Esophagus mucosa (tissue), 1 donor: ENCODE measurements at places on chromosomes 13 and 19. TPM values are rescaled to one million over a fixed set of nuclear protein-coding genes. Genes with fewer than 3 reads are reported as not detected.
A peak's percentile ranks its signal among the peaks of the same experiment; 100 is the strongest.

Gene OLFM2
- 5.1 TPM for total RNA-seq

GRCh38 chr13:102460806-102461205 is 59.0 kb upstream of the FGF14 start:
- no peak for ATAC-seq

Gene MEIOSIN
- not detected for total RNA-seq

Gene GARIN5A
- total RNA-seq: 1.1 TPM

GRCh38 chr13:52006523-52007245 is 4.6 kb downstream of the ATP7B start:
- ATAC-seq: no peak

DNA sequence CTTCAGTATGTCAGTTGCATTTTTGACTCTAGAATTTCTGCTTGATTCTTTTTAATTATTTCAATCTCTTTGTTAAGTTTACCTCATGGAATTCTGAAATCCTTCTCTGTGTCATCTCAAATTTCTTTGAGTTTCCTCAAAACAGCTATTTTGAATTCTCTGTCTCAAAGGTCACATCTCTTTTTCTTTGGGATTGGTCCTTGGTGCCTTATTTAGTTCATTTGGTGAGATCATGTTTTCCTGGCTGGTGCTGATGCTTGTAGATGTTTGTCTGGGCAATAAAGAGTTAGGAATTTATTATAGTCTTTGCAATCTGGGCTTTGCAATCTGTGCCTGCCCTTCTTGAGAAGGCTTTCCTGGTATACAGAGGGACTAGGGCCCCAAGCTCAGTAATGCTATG is 18.5 kb upstream of the KBTBD7 start:
- no peak for ATAC-seq

Gene USF2
- 72.3 TPM for total RNA-seq

- no peak for ATAC-seq
Observed at GRCh38 chr19:32401992-32402391, 3.6 kb upstream of the DPY19L3 start.

GRCh38 chr13:109955598-109955997 is 169.2 kb upstream of the IRS2 start:
- ATAC-seq: no peak

DNA sequence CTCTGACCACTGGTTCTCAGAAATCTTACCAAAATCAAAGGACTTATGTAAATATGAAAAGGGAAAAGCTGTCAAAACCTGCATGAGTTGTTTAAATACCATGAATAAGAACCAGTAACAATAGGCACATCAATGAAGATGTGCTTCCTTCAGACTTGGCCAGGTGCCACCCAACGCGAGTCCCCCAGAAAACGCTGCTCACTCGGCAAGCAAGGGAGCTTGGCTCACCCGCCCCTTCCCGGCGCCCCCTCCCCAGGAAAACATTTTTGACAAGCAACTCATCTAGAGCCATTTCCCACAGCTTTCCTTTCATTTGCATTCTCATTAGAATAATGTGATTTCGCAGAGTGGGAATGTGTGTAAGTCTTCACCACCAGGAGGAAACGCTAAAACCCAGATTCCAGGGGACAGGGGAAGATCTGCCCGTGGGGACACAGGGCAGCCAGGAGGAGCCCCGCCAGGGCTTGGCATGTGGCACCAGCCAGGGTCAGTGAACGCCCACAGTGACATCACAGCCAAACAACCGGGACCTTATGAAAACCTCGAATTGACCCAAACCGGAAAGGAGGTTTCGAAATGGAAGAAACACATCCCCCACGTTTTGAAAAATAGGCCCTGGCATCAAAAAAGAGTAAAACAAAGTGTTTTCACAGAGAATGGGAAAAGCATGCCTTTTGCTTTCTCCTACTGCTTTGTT is 366.2 kb upstream of the TSHZ3 start:
- ATAC-seq: no peak

Gene IGFLR1
- total RNA-seq: 2.4 TPM

DNA sequence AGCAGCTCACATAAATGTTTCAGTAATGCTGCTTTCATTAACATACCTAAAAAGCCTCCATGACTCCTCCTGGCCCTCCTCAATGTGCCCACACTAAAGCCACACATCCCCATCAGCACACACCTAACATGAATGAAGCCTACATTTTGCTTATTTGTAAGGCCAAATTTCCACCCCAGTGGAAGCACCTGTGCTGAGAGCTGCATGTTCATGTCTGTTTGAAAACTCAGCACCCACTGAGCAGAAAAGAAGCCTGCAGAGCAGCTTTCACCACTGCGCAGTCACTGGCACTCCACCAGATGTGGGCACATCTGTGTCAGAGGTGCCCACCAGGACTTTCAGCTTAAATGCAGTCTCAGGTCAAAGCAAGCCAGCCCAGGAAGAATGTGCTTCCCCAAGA is 93.5 kb downstream of the FOXO1 start:
- no peak for ATAC-seq

- no peak for ATAC-seq
Observed at GRCh38 chr19:33737681-33738371, 58.8 kb upstream of the KCTD15 start.

DNA sequence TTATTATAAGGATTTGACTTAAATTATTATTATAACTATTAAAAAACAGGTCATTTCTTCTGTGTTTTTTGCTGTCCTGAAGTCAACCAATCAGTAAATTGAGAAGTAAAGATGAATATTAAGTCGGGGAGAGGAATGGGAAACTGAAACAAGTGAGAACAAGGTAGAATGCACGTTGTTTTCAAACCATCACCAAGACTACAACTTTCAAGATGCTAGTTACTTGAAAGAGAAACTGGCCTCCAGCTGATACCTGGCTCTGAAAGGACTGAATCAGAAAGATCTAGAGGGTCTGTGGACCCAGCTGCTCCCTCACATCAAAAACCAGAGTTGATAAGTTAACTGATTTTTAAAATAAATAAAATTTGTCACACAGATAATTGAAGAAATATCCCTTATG is 1301.5 kb upstream of the ATXN8OS start:
- no peak for ATAC-seq

Gene ZNF442
- 2.8 TPM for total RNA-seq

- peak; percentile 32 for ATAC-seq
Observed at GRCh38 chr19:5293612-5294378, 46.8 kb downstream of the PTPRS start.

GRCh38 chr13:99064624-99065234 is 86.9 kb upstream of the DOCK9 start:
- ATAC-seq: peak; percentile 13

DNA sequence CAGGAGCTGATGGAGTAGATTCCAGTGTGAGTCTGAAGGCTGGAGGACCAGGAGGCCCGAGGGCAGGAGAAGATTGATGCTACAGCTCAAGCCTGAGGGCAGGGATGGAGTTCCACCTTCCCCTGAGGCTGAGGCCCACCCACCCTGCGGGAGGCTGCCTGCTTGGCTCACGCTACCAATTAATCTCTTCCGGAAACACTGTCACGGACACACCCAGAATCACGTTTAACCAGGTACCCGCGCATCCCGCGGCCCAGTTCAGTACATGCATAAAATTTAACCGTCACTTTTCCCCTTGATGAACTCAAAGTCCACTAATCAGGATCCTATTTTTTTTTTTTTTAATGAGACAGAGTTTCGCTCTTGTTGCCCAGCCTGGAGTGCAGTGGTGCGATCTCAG is 5.2 kb upstream of the ZNF628 start:
- ATAC-seq: no peak

DNA sequence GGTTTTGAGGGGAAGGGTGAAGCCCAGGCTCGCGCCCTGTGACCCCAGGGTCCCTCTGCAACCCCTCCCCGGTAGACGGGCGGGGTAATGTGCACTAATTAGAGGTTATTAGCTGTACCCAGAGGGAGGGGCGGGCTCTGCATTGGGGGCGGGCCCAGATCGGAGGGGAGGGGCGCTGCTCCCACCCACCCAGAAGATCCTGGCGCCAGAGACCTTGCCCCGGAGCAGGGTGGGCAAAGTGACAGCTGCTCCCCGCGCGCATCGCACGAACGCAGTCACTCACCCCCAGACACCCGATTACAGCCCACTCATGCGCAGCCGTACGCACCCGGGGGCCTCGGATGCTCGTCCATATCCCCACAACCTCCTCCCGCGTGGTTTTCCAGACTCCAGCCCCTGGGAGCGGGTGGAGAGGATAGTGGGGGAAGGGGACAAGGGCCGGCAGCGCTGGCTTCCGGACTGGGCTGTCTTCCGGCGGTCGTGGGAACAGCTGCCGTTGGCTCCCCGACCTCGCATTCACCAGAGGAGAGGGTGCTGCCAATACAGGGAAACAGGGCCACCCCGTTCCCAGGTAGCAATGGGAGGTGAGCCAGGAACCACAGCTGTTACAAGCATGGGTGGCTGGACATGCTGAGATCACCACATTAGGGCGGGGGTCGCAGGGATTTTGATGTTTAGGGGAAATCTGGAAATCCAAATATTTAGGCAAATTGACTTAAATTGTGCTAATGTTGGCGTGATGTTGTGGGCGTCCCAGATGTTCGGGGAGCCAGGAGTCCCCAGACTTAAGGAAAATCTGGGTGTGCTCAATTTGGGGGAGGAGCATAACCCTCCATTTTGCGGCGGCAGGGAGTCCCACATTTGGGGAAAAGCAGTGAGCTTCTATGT is 2.9 kb upstream of the HOOK2 start:
- peak; percentile 13 for ATAC-seq

DNA sequence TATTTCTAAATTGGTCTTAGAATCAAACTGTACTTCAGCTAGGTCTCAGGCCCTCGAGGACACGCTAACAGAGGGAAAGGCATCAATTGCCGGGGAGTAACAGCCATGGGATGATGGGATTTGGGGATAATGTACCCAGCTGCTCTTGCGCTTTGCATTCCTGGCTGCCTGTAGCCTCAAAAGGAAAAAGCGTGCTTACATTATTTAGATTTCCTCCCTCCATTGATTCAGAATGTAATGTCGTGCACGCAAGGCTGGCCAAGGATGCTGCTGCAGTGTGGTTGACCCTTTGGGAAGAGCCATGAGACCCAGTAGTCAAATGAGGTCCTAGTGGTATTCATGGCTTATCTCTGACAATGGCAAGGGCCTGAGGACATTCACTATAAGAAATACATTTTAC is 95.1 kb downstream of the SLC7A1 start:
- no peak for ATAC-seq

DNA sequence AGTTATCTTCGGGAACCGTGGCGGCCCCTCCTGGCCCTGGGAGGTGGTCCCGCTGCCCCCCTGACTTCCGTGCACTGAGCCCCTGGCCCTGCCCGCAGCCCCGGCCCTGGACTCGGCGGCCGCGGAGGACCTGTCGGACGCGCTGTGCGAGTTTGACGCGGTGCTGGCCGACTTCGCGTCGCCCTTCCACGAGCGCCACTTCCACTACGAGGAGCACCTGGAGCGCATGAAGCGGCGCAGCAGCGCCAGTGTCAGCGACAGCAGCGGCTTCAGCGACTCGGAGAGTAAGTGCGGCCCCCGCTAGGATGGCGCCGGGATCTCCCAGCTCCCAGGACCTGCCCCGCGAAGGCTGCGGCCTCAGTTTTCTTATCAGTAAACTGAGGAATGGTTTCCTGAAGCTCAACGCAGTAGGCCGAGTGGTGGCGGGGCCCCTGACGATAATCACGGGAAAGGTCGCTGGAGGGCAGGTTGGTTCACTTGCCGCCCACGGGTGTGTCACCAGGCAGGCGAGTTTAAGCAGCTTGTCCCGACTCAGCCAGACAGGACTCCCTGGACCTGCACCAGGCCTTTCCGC is 924 bp downstream of the RGCC start:
- ATAC-seq: peak; percentile 47

Gene FCGBP
- 25.7 TPM for total RNA-seq

Gene NDUFB7
- total RNA-seq: 186 TPM

DNA sequence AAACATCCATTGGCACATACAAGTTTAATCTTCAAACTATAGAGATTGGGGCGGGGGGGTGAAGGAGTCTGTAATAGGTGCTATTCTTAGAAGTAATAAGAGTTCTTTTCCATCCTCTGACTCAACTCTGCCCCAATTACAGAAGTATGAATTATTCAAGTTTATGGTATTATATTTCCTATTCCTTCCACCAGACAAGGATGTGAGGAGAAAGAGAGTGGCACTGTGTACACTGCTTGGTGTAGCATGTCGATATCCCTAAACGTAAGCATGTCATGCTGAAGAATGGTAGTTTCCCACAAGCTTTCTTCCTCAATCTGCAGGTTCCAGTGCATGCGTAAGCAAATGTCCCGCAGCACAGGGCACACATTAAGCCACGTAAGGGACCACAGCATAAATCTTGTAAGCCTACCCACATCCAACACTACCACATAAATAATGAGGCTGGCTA is 14.1 kb downstream of the BRD4 start:
- no peak for ATAC-seq

Gene MATK
- 0.24 TPM for total RNA-seq

GRCh38 chr13:112193463-112194166 is 126.7 kb downstream of the SOX1 start:
- ATAC-seq: no peak

DNA sequence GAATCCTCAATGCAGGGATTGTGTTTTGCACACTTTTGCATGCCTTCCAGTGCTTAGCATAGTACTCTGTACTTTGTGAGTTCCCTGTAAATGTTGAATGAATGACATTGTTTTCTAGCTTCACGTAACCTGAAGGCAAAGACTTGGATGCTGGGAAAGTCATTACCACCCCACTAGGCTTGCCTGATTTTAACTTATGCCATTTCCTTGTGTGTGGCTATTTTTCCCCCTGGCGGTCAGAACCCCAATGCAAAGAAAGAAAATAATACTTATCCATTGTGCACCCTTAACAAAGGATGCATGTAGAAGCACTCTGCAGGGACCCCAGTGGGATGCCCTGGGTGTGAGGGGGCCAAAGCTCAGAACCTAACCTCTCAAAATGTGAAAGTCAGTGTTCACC is 1.2 kb upstream of the ENOX1 start:
- ATAC-seq: no peak

DNA sequence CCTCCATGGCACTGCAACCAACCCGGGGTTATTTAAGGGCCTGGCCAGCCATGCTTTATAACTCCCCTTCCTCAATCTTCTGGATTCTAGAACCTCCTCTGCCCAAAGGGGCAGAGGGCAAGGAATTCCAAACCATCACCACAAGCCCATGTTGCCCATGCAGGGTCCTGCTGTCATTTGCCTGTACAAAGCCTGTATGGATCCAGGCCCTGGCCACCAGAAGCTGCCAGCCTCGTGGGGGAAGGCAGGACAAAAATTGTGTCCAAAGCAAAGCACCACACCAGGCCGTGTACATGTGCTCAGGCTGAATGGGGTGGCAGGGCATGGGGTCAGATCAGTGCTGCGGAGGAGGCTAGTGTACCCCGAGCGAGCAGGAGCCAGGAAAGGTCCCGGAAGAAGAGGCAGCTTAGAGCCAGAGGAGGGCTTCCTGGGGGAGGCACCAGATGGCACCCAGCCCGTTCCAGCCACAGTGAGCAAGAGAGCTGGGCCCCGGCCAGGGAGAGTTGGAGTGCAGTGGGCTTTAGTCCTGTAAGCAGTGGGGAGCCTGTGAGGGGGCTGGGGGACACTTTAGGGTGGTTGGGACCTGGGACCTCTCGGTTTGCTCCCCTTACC is 35.8 kb downstream of the CAPN12 start:
- no peak for ATAC-seq

Gene DHDH
- total RNA-seq: 1.2 TPM

DNA sequence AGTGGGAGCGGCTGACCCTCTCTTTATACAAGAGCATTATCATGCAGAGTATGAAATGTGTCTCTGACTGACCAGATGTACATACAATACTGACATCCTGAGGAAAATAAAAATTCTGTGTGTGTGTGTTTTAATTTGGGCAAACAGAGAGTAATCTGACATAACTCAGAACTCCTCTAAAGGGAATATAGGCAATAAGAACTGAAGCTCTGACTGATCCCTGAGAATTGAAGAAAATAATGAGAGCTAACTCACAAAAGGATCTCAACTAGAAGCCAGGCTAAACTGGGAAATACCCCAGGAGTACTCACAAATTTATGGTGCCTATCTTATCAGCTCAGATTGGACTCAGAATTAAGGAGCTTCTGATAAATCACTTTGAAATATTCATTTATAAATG is 539.9 kb downstream of the OLFM4 start:
- no peak for ATAC-seq
